ENCODE measurements at places on chromosomes 1 and 21. TPM values are rescaled to one million over a fixed set of nuclear protein-coding genes. Genes with fewer than 3 reads are reported as not detected.
A peak's percentile ranks its signal among the peaks of the same experiment; 100 is the strongest.

DNA sequence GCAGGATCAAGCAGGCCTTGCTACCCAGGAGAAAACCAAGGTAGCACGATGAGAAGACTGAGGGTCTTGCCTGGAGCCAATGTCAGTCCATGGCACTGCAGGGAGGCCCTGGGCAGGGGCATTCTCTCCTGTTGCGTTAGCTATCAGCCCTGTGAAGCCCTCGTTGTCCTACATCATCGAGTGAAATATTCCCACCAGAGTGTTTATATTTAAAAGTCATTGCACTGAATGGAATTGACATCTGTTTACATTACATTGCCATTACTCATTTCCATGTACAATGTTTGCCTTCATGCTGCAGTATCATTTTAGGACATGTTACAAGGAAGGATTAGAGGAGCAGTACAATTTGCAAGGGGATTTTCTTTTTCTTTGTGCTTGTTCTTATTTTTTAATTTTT, 243.9 kb downstream of the KAZN start:
- no peak for DNase-seq

GRCh38 chr1:6502000-6502891, 10.8 kb upstream of the PLEKHG5 start:
- DNase-seq: peak; percentile 72

GRCh38 chr1:59169703-59170102, 127.2 kb upstream of the FGGY start:
- DNase-seq: no peak

DNA sequence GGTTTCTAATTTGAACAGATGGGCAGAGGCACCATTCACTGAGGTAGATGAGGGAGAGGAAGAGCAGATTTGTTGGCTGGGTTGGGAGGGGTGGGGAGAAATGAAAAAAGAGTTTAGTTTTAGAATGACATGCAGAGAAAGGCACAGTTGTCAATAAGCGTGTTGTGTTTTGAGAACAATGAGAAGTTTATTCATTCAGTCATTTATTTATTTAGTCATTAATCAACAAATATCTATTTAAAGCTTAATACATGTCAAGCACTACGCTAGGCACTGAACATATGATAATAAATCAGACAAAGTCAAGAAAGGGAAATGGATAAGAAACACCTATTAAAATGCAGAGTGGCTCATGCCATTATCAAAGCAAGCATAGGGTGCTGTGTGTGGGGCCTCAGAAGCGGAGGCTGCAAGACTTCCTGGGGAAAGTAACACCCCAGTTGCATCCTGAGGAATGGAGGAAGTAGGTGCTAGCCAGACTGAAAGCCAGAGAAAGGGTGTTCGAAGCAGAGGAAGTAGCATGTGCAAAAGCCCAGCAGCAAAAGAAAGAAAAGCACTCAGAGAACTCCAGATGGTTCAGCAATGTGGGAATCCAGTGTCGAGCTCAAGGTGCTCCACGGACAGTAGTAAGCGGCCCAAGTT, 114.1 kb downstream of the RNF220 start:
- no peak for DNase-seq

The RBM11 gene
- total RNA-seq: 8.5 TPM

DNA sequence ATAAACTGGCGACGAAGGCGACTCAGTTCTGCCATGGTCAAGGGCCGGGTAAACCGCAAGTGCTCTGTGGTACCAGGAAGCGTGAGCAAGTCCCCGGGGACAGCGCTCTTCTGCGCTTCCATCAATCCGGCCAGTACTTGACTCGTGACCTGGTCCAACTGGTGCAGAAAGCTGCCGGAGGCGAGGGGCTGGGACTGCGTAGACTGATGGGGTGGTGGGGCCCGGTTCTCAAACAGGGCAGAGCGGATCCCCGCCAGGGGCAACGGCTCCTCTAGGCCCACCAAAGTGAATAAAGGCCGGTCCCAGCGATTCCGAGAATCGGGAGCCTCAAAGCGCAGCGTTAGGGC, 852 bp downstream of the KTI12 start:
- peak; percentile 50 for DNase-seq

Measured in ovary (tissue), 10 donors.